ENCODE measurements at places on chromosomes 5 and 9.

- DNase-seq = no peak
Observed at GRCh38 chr9:122302237-122303093, 37.8 kb downstream of the MRRF start.

DNA sequence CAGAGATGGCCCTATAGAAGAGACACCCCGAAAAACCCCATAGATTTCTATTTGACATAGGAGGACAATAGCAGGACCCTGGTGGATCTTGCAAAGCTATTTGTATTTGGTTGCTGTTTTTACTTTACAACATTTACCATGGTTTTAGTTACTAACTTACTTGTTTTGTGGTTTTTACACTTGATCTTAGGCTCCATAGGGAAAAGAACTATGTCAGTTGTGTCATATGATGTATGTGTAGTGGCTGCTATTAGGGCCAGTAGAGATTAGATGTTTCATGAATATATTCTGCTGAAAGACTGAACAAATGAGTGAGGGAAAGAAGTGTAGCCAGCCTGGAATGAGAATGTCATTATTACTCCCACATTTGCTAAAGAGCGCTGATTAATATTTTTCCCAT lies 388.1 kb downstream of the SEMA5A start:
- DNase-seq = no peak

DNA sequence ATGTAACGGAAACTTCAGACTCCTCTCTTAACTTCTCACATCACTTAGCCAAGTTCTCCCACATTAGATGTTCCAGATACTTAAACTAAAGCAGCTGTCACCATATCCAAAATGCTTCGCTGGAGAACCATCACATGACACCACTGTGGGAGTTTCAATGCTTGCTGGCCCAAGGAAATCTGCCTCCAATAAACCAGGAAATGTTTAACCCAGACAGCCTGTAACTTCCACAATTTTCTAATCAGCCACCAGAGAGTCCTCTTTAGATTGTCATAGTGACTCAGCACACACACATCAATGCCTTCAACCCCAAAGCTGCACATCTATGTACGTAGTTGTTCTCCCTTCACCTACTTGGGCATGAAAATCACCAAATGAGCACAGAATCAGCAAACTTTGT lies 118.7 kb downstream of the LPAR1 start:
- no peak for DNase-seq

- DNase-seq = no peak
Observed at GRCh38 chr5:93599001-93599379, 16.0 kb downstream of the NR2F1 start.

GRCh38 chr5:32511776-32512374 lies 67.3 kb upstream of the ZFR start:
- no peak for DNase-seq

Measured in activated CD4-positive, CD25-positive, alpha-beta regulatory T cell treated with anti-CD3 and anti-CD28 coated beads, Interleukin-2, amount 50 U/mL, for 16 hours (primary cell).